ENCODE measurements at places on chromosomes 4 and X.

DNA sequence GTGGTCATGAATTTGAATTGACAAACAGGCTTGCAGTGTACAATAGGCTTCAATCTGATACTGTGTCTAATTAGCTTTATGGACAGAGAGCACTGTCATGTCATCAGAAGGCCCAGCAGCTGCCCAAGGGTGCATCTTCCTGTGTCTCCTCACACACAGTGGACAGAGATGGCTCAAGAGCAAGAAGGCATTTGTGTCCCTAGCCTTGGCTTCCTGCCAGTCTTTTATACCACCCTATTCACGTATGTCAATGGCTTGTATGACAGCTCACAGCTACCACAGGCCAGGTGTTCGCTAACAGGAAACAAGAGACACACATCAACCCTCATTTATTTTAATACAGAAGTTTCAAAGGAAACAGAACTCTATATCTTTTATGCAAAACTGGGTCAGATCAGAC, 874.0 kb upstream of the AGA start:
- DNase-seq, result no peak

DNA sequence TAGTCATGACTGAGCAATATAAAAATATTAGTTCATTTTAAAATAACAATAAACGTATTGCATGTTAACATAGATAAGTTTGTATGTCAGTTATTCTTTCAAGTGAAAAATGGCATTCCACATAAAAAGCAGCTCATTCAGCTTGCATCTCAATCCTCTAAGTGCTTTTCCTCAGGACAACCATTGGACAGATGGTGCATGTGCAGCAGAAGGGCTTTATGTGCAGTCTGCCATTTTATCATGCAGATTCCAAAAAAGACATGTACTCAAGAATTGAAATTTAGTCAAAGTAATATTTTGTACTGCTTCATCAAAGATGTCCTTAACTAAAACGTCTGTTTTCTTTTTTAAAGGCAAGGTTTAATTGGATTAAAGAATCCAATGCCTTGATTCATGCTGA, 93.4 kb downstream of the RS1 start:
- no peak for DNase-seq

GRCh38 chrX:28349888-28350287, 237.4 kb upstream of the IL1RAPL1 start:
- no peak for DNase-seq

GRCh38 chr4:44736900-44737299, 10.5 kb upstream of the GNPDA2 start:
- DNase-seq, result no peak

DNA sequence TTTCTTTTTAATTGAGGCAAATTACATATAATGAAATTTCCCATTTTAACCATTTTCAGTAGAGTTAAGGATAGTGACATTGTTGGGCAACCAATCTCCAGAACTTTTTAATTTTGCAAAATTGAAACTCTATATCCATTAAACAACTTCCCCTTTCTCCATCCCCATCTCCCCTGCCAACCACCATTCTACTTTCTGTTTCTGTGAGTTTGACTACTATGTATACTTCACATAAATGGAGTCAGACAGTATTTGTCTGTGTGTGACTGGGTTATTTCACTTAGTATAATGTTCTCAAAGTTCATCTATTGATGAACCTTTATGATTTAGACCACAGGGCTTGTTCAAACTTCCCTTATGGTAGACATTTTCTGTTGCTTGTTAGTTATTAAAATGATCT, 364.5 kb upstream of the MAD2L1 start:
- DNase-seq, result no peak

GRCh38 chr4:80307183-80307735, 28.3 kb upstream of the CFAP299 start:
- no peak for DNase-seq

GRCh38 chrX:154732421-154733065, 18.3 kb downstream of the GAB3 start:
- DNase-seq, result no peak

All from amniotic stem cell (primary cell).